Activated naive CD4-positive, alpha-beta T cell treated with anti-CD3 and anti-CD28 coated beads, Interleukin-2, amount 10 ng/mL, durations not matched to agents 7 days and 5 days (primary cell): ENCODE measurements at places on chromosomes 4 and X.

DNA sequence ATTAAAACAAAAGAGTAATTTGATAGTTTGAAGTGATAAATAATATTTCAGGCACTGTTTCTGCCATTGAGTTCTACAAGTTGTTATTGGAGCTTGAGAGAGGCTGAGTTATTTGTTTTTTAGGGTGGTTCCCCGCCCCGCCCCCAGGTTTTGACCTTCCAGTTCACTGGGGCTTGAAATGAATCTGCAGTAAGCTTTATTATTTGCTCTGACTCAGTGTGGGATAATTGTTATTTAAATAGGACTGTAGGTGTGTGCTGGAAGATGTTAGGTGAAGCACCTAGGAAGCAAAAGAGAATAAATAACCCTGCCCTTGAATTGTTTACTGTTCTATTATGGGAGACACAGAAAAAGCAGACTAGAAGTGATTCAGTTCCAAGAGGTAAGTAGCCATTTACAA, 81.2 kb upstream of the KCNIP4 start:
- DNase-seq, result no peak

- DNase-seq, result no peak
Observed at GRCh38 chr4:165010487-165010886, 21.3 kb upstream of the TRIM60 start.

DNA sequence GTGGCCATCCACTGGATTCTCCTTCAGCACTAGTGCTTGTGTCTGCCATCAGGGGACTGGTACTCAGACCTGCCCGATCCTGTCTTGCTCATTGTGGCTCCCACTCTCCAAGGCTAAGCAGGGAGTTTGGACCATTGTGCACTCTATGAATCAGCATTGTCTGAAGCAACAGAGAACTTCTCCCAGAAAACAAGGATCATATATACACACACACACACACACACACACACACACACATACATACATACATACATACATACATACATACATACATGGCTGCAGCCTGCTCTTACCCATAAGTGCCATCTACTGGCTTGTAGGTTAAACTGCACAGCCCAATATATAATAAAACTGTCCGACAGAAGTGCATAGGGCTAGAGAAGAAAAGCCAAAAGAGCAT, 345.3 kb upstream of the LCORL start:
- no peak for DNase-seq

- no peak for DNase-seq
Observed at GRCh38 chr4:147482281-147482680, 1.4 kb downstream of the EDNRA start.

DNA sequence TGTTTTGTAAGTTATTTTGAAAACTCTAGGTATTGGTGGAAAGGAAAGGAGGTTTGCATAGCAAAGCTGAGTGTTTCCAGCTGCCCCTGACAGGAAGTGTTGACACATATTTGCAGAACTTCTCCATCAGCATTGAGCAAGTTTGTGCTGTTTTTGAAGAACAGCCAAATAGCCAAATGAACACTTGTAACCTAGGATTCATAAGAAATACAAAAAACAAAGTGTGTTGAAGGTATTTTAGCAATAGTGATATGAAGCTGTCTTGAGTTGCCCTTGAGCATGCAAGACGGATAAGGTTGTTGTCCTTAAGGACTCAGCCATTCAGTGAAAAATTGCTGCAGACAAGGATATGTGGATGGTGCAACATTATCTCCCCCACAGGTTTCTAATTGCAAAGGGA, 68.3 kb upstream of the PGM2 start:
- DNase-seq, result no peak

GRCh38 chr4:100985576-100985975, 361.8 kb downstream of the PPP3CA start:
- DNase-seq, result no peak

GRCh38 chr4:165060938-165061337, 7.3 kb downstream of the TRIM75 start:
- no peak for DNase-seq

GRCh38 chr4:10123227-10124101, 6.9 kb upstream of the WDR1 start:
- DNase-seq, result peak; percentile 38

- no peak for DNase-seq
Observed at GRCh38 chr4:55588160-55588559, 3.9 kb downstream of the PDCL2 start.

GRCh38 chrX:150806827-150807226, 91.6 kb downstream of the CD99L2 start:
- DNase-seq, result no peak

DNA sequence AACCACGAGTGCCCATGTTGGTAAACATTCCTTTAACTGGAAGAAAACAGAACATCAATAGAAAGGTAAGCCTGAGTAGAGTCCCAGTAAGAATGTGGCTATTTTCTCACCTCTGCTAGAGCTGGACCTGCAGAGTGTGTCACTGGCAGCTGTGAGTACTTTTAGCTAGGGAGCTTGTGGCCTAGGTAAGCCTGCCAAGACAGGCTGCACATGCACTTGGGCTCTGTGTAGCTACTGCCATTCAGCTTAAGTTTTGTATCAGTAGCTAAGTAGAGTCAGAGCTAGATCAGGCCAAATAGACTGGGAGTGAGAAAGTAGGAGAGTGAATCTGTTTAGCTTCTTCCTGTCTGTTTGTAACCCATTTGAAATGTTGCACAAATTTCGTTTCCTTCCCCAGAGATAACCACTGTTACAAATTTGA, 35.3 kb downstream of the RBPJ start:
- DNase-seq, result no peak

GRCh38 chr4:19278665-19279064, 973.0 kb upstream of the SLIT2 start:
- DNase-seq, result no peak

DNA sequence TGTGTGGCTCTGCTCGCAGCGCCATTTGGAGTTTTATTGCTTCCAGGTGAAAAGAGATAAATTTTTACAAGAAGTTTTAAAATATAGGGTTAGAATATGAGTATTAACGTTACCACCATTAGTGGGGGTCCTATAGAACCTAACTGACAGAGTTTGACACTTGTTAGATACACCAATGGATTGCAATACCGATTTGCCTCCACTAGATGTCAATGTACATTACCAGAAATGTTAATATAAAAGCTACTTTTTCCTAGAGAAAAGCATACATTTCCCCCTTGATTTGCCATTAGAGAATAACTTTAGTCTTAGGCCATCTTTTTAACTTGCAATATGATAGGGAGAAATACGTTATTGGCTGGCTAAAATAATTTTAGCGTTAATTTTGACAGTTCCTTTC, 108.4 kb downstream of the LINC00632 start:
- no peak for DNase-seq

GRCh38 chrX:19122641-19123009, 357 bp upstream of the ADGRG2 start:
- no peak for DNase-seq

DNA sequence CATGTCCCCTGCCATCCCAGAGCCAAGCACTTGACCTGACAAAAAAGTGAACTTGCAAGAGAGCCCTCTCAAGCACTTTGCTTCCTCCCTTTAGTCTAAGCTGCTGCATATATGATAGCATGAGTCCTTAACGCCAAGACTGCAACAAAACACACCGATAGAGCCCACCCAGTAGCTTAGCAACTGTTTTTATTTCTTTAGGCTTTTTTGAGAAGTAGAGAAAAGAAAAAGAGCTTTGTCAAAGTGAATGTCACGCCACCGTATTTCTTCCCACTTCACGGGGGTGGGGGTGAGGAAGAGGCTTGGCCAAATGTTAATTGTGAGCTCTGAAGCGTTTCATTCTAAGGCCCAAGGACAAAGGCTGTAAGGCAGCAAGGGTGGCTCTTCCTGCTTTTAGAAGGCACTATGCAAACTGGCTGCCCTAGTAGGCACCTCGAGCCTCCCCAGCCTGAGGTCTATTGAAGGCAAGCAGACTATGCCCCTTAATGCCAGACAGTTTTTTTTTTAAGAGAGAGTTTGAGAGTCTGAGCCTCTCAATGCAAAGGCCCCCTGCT, 138.6 kb downstream of the HS6ST2 start:
- no peak for DNase-seq

DNA sequence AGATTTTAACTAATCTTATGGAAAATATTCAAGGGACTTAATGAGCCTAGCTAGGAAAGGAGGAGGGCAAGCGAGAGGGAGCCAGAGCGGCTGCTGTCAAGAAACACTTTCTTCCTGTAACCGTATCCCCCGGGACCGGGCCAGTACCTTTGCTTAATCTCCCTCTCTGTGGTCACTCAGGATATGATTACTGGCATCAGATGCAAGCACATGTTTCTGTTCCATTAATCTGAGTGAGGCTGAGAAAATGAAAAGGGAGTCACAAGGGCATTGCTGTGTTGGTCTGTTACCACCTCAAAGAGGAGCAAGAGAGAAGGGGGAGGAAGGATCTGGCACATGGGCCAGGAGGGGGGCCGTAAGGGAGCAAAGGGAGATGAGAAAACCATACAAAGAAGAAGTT, 356.7 kb upstream of the GATB start:
- no peak for DNase-seq

GRCh38 chr4:148557793-148558192, 115.6 kb upstream of the NR3C2 start:
- no peak for DNase-seq

- no peak for DNase-seq
Observed at GRCh38 chr4:167717495-167717894, 374.8 kb upstream of the ANXA10 start.

DNA sequence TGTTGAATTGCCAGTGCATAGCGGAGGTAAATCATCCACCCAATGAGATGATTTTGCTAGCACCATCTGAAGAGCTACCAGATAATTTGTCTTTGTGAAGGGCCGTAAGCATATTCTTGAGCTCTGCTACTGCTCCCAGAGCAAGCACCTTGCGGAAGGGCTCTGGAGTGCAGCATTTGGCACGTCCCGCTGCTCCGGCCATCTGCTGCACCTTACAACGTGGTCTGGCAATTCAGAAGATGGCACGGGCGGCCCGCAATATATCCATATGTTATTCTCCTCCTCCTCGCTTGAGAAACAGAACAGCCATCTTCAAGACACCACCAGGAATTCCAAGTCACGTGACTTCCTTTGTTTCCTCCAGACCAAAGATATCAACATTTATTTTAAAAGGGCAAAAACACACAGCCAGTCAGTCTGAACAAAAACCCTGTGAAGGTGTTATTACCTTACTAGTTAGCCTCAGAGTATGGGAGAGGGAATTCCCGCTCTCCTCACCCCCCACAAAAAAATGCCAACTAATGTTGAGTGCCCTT, 1095.7 kb upstream of the TENM3 start:
- no peak for DNase-seq

DNA sequence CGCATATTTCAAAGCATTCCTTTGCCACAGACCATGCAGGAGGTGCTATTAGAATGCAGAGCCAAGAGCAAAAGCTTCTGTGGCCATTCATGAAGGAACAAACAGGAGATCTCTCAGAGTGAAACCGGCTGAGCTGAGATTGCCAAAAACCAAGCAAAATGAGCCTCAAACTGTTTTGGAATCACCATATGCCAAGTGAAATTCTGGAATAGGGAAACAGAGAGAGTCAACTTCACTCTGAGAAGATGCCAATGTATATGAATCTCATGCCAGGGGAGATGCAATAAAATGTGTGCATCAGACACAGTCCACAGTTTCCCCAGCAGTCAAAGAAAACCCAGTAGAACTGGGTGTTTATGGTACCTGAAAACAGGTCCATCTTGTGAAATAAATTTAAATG, 42.3 kb downstream of the SRPX start:
- no peak for DNase-seq

- DNase-seq, result no peak
Observed at GRCh38 chrX:52424656-52425055, 55.8 kb downstream of the XAGE2 start.

DNA sequence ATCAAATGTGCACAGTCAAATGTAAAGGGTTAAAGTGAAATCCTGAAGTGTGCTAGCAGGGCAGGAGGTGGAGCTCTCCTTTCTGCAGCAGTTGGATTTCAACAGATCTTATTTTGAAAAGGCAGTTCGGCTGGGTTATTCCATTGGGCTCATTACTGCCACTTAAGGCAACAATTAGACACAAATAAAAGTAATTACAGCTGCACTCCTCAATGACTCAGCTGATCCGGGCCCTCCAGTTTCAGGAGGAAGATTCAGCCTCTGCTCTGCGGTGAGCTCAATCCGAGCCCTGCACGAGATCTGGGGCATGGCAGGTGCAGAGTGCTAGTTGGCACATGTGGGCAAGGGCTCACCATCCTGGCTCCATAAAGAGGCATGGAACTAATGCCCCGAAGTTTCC, 85.4 kb downstream of the PHKA2 start:
- no peak for DNase-seq

GRCh38 chr4:73828956-73829355, 7.5 kb upstream of the CXCL6 start:
- DNase-seq, result no peak

DNA sequence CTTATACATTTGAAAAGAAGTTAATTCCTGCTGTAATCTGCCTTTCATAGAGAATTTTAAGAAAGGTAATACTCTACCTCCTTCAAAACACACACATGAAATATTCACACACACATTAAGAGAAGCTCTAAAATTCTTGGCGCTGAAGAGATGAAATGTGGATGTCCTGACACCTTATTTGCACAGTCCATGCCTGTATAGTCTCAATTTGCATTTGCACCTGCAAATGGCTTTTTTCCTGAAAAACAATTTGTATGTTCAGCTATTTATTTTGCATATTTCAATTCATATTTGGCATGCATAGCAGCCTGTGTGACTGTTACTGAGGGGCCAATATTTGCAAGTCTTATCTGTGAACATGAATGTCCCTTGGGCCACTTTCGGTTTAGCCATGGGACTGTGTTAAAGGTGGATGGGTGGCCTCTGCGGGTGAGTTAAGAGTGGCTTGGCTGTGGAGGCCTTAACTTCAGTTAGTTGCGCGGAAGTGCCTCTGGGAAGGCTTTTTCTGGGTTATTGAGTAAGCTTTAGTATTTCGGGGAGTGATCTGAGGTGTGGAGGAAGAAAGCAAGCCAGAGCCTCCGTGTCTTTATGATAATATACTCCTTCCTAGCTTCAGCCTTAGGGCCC, 443.3 kb upstream of the FAT1 start:
- no peak for DNase-seq

DNA sequence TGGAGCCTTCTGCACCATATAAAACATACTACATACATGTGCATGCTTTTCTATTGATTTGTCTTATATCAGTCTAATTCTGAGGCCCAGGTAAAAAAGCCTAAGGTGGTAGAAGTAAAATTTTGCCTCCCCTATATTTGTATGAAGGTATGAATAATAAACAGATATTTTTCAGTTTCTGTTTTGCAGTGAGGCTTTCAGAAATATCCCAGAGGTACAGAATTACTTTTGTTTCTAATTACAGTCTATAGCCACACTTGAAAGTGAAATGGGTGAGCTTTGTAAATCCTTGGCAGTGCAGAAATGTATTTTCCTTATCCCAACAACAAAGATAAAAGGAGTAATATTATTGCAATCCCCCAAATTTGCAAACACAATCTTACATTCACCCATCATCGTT, 59.5 kb downstream of the DDX60 start:
- DNase-seq, result no peak
